ENCODE measurements at places on chromosomes 6 and 20.
A peak's percentile ranks its signal among the peaks of the same experiment; 100 is the strongest.

DNA sequence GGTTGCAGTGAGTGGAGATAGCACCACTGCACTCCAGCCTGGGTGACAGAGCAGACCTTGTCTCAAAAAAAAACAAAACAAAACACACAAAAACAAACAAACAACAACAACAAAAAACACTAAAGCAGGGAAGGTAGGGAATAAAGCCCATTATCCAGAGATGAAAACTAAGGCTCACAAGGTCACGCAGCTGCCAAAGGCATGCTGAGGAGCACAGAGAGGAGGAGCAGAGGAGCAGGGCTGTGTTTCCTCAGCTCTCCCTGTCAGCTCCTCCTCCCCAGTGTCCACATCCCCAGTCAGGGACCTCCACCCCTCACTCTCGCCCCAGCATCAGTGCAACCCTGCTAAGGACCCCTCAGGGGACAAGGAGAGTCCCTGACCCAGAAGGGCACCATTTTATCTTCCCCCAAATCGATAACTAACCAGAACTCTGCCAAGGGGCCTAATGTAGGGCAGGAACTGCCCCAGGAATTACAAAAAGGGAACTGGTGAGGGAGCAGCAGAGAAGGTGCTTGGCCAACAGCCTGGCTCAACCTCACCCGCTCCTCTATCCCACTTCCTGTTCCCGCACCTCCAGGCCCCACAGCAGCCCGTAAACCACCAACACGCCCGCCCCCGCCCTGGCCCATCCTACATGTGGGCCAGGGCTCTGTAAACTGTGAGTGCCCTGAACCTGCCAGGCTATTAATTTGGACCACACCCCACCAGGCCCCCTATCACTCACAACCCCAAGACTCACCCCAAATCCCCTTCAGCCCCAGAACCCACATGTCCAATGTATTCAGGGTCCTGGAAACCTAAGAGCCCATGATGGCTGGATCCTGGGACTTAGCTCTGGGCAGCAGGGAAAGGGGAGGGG lies 9.0 kb downstream of the TEAD3 start:
- DNase-seq = no peak

DNA sequence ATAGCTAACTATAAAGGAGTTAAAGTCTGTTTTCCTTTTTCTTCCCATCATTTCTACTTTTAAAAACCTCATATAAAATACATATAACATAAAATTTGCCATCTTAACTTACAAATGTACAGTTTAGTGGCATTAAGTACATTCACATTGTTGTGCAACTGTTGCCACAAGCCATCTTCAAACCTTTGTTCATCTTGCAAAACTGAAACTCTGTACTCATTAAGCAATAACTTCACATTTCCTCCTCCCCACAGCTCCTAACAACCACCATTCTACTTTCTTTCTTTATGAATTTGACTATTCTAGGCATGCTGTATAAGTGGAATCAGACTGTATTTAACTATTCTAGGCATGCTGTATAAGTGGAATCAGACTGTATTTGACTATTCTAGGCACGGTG lies 4.5 kb downstream of the CCDC170 start:
- DNase-seq = no peak

GRCh38 chr6:89411145-89412070 lies 665 bp downstream of the RRAGD start:
- peak; percentile 42 for DNase-seq

GRCh38 chr6:157832250-157832967 lies 9.4 kb downstream of the SNX9 start:
- DNase-seq = peak; percentile 49

DNA sequence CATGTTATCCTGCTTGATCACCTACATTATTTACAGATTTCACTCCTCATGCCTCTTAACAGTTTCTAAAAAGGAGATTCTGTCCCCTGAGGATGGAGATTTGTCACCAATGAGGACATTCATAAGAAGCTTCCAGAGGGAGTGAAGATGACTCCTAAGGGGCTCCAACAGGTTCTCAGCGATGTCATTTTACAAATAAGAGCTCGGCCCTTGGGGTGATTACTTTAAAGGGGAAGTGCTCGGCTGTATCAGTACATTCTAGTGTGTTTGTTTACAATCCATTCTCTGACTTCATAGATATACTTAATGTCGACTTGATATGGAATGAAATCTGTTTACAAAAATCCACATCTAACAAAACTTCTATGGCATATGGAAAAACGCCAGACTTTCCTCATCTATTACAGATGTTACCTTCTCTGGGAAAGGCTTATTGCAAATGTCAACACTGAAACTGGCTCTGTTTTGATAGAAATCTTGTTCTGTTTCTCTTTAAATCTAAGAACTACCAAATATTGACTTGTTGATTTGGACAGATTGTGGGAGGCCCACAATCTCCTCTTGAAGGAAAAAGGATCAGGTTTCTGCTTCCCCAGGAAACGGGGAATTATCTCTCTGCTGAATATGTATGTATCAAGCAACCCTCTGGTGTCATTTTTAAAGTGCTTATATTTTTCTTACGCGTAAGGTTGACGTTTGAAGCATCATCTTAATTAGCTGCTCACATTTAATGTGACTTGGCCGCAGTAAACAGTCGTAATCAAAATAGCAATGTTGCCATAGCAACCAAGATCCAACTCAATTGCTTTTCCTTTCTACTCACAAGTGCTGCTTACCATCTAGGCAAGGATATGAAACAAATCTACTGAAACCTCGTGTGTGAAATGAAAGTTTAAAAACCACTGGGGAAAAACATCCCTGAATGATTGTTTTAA lies 95.7 kb downstream of the SHLD1 start:
- no peak for DNase-seq

DNA sequence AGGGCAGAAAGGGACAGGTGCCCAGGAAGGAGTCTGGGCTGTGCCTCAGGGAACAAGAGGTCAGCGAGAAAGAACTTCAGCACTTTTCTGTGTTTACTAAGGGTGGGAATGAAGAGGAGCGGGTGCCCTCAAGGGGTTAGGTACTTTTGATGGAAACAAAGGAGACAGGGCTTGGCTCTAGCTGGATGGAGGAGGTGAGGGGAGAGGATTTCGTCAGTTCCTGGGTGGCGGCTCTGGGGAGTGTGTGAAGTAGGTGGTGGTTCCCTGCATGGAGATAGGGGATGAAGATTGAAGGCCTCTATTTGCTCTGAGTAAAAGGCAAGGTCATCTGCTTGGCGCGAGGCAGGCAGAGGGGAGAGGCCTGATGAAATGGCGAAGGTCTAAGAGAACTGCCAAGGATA lies 40.0 kb upstream of the ANKRD60 start:
- DNase-seq = no peak

DNA sequence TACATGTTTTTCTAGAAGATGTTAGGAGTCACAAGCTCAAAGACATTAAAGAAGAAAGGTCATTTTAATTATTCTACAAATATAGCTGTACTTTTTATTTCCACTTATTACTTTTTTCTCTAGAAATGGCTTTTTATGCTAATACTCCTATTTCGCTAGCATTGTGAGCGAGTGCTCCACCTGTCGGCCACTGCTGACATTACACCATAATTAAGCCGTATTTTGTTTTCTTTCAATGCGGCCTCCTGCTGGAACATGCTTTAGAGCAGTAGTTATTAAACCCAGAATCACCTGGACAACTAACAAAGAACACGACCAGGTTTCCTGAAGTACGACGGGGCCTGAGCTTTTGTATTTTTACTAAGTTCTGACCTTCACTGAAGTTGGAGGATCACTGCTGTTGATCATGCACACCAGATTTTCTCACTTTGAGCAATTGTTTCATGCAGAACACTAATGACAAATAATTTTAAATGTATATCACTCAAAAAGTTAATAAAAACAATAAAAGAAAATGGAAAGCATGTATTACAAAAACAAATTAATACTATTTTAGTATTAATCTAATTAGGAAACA lies 74.1 kb upstream of the PAK5 start:
- peak; percentile 48 for DNase-seq

DNA sequence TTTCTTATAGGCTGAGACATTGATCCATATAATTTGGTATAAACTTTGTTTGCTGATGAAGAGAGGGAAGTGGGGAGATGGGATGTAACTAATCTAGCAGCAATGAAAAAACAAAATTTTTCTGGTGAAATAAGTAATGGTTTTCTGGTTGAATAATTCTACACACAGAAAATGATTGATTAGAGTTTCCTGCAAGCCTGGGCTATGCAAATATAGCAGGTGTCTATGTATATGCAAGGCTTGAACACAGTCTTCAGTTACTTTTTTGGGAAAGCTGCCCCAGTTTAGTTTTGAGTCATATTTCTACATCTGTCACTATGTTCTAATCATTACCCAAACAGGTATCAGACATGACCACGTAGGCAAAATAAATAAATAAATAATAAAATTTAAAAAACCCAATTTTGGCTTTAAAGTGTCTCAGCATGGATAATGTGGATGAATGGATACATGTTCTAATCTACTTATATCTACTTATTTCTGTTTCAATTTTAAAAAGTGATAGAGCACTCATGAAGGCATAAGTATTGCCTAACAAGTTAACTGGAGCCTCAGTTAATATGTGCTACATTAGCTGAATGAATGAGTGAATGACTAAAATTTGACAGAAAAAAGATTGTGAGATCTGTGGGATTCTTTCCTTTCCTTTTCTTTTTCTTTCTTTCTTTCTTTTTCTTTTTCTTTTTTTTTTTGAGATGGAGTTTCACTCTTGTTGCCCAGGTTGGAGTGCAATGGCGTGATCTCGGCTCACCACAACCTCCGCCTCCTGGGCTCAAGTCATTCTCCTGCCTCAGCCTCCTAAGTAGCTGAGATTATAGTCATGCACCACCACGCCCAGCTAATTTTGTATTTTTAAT lies 37.2 kb upstream of the TFB1M start:
- no peak for DNase-seq

GRCh38 chr20:47535088-47535487 lies 33.4 kb downstream of the NCOA3 start:
- no peak for DNase-seq
